ENCODE measurements at places on chromosomes 5 and 9. TPM values are rescaled to one million over a fixed set of nuclear protein-coding genes. Genes with fewer than 3 reads are reported as not detected.

DNA sequence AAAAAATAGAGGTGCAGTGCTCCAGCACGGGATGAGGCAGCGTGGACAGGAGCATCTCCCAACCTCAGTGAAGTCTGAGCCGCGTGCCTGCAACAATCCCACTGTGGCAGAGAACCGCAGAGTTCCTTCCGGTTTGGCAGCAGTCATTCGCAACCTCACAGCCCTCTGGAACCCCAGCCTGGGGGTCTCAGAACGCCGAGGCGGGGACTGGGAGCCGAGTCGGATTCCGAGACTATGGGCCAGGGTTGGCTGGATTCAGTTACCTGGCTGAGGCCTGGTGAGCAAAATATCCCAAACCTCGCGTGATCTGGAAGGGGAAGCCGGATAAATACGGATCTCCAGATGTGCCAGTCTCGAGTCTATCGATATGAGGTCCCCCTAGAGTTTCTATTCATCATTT lies 27.0 kb downstream of the CDKN2A start:
- peaks cover 8% of the 10 kb centered on the region for H3K4me1 ChIP-seq
- H3K36me3 ChIP-seq: no peaks in the 10 kb centered on the region
- H3K27ac ChIP-seq: no peak overlapping the region

GRCh38 chr5:147673266-147673665 lies 109.3 kb downstream of the JAKMIP2 start:
- peak; percentile 35 for DNase-seq
- no peaks in the 10 kb centered on the region for H3K27me3 ChIP-seq
- H3K27ac ChIP-seq: no peak overlapping the region
- H3K4me3 ChIP-seq: no peak overlapping the region
- no peaks in the 10 kb centered on the region for H3K36me3 ChIP-seq

DNA sequence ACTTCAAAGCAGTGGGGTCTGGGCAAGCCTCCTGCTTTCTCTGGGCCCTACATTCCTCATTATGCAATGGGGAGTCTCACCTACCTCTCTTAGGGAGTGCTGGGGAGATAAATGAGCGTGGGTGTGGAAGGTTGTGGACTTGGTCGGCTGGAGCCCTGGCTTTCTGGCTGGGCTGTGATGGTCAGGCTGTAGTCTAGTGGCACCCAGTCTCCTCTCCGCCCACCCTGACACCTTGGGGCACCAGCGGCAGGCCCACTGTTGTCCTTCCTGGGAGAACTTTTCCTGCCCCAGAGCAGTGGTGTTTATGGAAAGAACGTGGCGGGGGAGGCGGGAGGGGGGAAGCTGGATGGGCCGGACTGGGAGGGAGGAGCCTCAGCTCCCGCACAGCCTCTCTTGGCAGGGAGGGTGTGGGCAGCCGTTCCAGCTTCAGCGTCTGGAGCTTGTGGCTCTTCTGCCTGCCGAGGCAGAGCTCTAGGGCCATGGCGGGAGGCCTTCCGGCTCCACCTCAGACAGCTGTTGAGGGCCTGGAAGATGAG lies 4.1 kb downstream of the PTGS1 start:
- no peaks in the 10 kb centered on the region for H3K36me3 ChIP-seq
- peak; percentile 80 for DNase-seq
- peak overlapping the region; percentile 41 for H3K27ac ChIP-seq
- peaks cover 10% of the 10 kb centered on the region for H3K4me1 ChIP-seq
- H3K4me3 ChIP-seq: no peak overlapping the region
- H3K27me3 ChIP-seq: no peaks in the 10 kb centered on the region

DNA sequence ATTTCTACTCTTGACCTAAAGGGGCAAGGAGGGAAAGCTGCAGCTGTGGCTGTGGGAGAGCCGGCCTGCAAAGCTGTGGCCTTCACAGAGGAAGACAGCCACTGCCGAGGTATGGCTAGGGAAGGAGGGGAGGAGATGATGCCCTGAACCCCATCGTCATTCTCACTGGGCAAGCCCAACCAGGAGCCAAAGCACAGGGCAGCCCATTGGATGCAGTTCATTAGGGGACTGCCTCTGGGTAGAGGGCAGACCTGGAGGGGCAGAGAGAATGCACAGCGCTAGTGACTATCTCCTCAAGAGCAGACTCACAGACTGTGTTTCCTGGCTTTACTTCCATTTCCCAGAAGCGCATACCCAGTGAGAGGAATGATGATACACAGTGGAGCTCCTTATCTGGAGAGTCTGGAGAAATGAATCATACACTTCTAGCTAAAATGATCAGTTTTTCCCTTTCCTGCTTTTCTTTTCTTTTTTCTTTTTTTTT lies 47.2 kb upstream of the TTC23L start:
- no peak overlapping the region for H3K27ac ChIP-seq
- no peaks in the 10 kb centered on the region for H3K4me1 ChIP-seq
- no peak overlapping the region for H3K4me3 ChIP-seq

DNA sequence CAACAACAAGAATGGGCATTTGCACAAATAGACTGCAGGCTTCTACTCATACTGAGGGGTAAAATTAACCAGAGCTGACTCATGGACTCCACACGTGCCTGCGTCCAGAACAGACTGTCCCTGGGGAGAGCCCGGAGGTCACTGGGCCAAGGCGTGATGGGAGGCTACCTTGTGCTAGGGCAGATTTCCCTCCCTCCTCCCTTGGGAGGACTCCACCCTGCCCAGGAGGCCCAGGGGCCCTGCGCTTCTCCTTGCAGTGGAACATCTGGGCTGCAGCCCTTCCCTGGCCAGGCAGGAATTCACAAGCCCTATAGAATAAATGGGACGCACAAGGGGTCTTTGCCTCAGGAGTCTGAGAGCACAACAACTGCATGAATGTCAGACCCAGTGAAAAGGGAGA lies 35.6 kb downstream of the IRX2 start:
- H3K4me3 ChIP-seq: no peak overlapping the region
- no peak overlapping the region for H3K27ac ChIP-seq
- H3K36me3 ChIP-seq: no peaks in the 10 kb centered on the region
- H3K27me3 ChIP-seq: peaks cover 22% of the 10 kb centered on the region
- H3K4me1 ChIP-seq: no peaks in the 10 kb centered on the region

DNA sequence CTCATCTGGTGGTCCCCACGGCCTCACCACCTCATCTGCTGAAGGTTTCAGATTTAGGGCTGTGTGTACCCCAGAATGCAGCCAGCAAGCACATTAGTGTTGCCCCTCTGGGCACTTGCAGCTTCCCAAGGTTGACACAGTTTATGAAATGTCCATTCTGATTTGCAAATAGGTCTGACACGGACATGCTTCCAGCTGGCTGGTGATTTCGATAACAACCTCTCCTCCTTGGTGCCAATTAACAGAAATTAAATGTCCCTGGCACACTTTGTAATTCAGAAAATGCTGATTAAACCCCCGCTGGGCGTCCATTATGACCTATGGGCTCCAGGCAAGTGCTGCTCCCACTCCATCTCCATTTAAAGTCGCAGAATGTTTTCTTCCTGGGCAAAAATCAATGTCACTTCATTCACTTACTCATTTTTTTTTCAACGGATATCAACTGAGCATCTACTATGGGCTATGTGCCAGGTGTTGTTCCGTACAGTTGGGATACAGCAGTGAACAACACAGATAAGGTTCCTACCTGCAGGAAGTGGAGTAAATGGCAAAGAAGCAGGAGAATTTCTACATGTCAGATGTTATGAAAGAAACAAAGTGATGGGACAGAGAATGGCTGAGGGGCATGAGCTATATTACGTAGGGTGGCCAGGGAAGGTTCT lies 32.0 kb downstream of the PLAC8L1 start:
- peak overlapping the region; percentile 85 for H3K27ac ChIP-seq
- no peaks in the 10 kb centered on the region for H3K36me3 ChIP-seq
- H3K4me3 ChIP-seq: no peak overlapping the region
- no peaks in the 10 kb centered on the region for H3K27me3 ChIP-seq
- H3K4me1 ChIP-seq: peaks cover 10% of the 10 kb centered on the region
- DNase-seq: no peak

GRCh38 chr5:76152161-76152560 lies 69.0 kb downstream of the SV2C start:
- no peak for DNase-seq
- H3K4me3 ChIP-seq: no peak overlapping the region
- H3K27me3 ChIP-seq: no peaks in the 10 kb centered on the region
- H3K27ac ChIP-seq: no peak overlapping the region

DNA sequence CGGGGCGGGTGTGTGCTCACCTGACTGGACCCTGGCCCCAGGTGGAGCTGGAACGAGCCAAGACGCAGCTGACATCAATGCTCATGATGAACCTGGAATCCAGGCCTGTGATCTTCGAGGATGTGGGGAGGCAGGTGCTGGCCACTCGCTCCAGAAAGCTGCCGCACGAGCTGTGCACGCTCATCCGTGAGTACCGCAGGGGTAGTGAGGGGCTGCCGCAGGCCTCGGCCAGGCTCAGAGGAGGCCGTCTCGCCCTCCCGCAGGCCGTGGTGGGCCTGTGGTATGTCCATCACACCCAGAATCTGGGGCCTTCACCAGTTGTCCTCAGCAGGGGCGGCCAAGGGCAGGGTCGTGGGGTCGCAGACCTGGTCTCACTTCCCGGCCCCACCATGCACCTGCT lies 11.3 kb downstream of the PMPCA start:
- H3K27ac ChIP-seq: no peak overlapping the region
- no peak overlapping the region for H3K4me3 ChIP-seq
- H3K4me1 ChIP-seq: no peaks in the 10 kb centered on the region
- no peaks in the 10 kb centered on the region for H3K27me3 ChIP-seq
- peaks cover 45% of the 10 kb centered on the region for H3K36me3 ChIP-seq

GRCh38 chr5:172542651-172543131 lies 88.4 kb upstream of the SH3PXD2B start:
- no peaks in the 10 kb centered on the region for H3K36me3 ChIP-seq
- H3K27me3 ChIP-seq: no peaks in the 10 kb centered on the region
- no peak overlapping the region for H3K4me3 ChIP-seq

GRCh38 chr5:131672776-131673175 lies 37.7 kb upstream of the RAPGEF6 start:
- peaks cover 6% of the 10 kb centered on the region for H3K4me1 ChIP-seq
- H3K27ac ChIP-seq: peak overlapping the region; percentile 78
- H3K27me3 ChIP-seq: no peaks in the 10 kb centered on the region
- no peak overlapping the region for H3K4me3 ChIP-seq

DNA sequence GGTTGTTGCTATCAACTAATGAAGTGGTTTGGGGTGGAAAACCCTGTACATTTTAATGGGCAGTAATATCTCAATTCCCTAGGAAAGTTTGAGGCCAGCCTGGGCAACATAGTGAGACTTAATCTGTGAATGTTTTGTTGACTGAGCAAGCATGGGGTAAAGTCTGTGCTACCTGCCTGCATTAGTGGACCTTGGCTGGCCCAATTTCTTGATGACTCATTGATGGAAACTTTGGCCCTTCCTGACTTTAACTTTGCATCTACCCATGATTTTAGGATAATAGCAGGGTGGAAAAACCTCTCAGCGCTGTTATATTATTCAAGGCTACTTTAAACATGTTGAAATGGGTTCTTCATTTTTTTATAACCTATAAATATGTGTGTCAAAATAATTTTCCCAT lies 389.4 kb upstream of the RORB start:
- no peak for DNase-seq
- H3K4me1 ChIP-seq: no peaks in the 10 kb centered on the region
- no peaks in the 10 kb centered on the region for H3K27me3 ChIP-seq
- no peak overlapping the region for H3K27ac ChIP-seq
- no peak overlapping the region for H3K4me3 ChIP-seq

DNA sequence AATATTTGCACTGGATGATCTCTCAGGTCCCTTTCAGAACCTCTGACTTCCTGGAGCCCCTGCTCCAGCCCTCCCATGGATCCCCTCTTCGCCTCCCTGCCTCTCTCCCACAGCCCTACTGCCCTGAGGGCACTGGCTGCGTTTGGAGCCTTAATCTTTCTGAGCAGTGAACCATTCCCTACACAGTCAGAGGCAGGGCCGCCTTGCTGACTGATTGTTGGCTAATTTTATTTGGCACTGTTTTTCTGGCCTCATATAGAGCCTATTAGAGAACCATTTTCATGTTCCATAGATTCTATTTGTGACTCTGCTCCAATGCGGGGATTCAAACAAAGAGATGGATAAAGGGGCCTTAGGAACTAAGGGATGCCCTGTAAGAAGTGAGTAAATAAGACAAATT lies 91.1 kb downstream of the BRINP1 start:
- peaks cover 11% of the 10 kb centered on the region for H3K4me1 ChIP-seq
- no peak overlapping the region for H3K4me3 ChIP-seq
- H3K36me3 ChIP-seq: no peaks in the 10 kb centered on the region
- no peak for DNase-seq

GRCh38 chr5:57493034-57493433 lies 10.4 kb upstream of the ACTBL2 start:
- H3K4me3 ChIP-seq: no peak overlapping the region
- DNase-seq: no peak
- no peaks in the 10 kb centered on the region for H3K36me3 ChIP-seq

- H3K4me3 ChIP-seq: no peak overlapping the region
- H3K4me1 ChIP-seq: peaks cover 64% of the 10 kb centered on the region
- no peak for DNase-seq
- no peak overlapping the region for H3K27ac ChIP-seq
- H3K36me3 ChIP-seq: peaks cover 30% of the 10 kb centered on the region
Measured at GRCh38 chr9:127524373-127524772, 73.1 kb downstream of the LRSAM1 start.

DNA sequence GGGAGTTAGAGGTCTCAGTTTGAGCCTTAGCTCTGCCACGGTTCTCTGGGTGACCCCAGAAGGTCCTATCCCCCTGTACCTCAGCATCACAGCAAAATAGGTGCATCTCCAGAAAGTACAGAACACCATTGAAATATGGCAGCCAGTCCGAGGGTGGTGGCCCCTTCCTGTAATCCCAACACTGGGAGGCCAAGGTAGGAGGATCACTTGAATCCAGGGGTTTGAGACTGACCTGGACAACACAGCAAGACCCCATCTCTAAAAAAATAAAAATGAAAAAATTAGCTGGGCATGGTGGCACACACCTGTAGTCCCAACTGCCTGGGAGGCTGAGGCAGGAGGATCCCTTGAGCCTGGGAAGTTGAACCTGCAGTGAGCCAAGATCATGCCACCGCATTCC lies 7.0 kb upstream of the CRB2 start:
- H3K36me3 ChIP-seq: no peaks in the 10 kb centered on the region
- H3K4me1 ChIP-seq: peaks cover 3% of the 10 kb centered on the region
- H3K4me3 ChIP-seq: no peak overlapping the region
- H3K27me3 ChIP-seq: peaks cover 9% of the 10 kb centered on the region
- no peak for DNase-seq
- H3K27ac ChIP-seq: no peak overlapping the region

DNA sequence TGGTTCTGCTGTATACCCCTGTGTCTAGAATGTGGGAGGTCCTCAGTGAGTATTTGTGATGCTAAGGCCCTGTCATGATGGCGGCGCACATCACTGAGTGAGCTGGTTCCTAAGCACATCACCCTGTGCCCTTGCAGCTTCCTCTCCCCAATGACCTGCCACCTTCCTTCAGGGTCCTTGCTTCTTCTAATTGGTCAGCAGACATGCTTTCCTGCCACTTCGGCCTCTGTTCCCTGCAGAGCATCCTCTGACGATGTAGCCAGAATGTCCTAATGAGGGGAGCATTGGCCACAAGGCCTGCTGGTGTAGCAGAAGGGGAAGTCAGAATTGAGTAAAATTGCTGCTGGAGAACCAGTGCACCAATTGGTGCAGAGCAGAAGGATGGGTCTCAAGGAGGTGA lies 31.1 kb upstream of the ANGPTL2 start:
- H3K27ac ChIP-seq: no peak overlapping the region
- H3K4me3 ChIP-seq: no peak overlapping the region
- no peaks in the 10 kb centered on the region for H3K36me3 ChIP-seq
- no peaks in the 10 kb centered on the region for H3K27me3 ChIP-seq
- DNase-seq: no peak

- H3K4me3 ChIP-seq: no peak overlapping the region
- no peak overlapping the region for H3K27ac ChIP-seq
- no peak for DNase-seq
- H3K36me3 ChIP-seq: no peaks in the 10 kb centered on the region
- H3K27me3 ChIP-seq: no peaks in the 10 kb centered on the region
- H3K4me1 ChIP-seq: no peaks in the 10 kb centered on the region
Measured at GRCh38 chr5:107359033-107359915, 311.5 kb downstream of the EFNA5 start.

ADAM19 gene
- 7.5 TPM for polyA plus RNA-seq

NUTM2F gene
- not detected for polyA plus RNA-seq

DMRT3 gene
- not detected for polyA plus RNA-seq

GFPT2 gene
- 9.9 TPM for polyA plus RNA-seq

PAEP gene
- polyA plus RNA-seq: not detected
